ENCODE measurements at places on chromosomes 2 and 18. TPM values are rescaled to one million over a fixed set of nuclear protein-coding genes. Genes with fewer than 3 reads are reported as not detected.

Gene CNTNAP5
- not detected for total RNA-seq

Gene SLC4A3
- total RNA-seq = 2.9 TPM

Gene DTNB
- 11.3 TPM for total RNA-seq

Gene RNASEH1
- total RNA-seq = 36.7 TPM

Gene DAPL1
- not detected for total RNA-seq

Gene CAVIN2
- total RNA-seq = 388 TPM

Gene ALMS1
- 19.7 TPM for total RNA-seq

Gene ASIC4
- total RNA-seq = not detected

Gene FIGN
- total RNA-seq = 3.7 TPM

Gene FBXO15
- 0.51 TPM for total RNA-seq

DNA sequence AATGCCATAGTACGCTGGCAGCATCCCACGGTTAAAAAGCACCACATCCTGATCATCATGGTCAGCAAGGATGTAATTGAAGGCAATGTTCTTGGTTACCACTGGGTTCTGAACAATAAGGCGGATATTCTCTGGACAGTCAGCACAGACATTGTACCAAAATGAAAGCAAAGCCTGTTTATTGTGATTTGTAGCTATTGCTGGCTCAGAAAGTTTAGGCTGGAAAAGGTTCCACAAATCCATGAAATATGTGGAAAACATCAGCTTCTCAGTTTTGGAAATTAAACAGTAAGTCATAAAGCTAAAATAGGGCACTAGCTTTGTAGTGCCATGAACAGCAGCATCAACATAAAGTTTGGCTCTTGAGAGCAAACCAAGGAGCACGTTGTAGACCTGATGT, 52.2 kb downstream of the C2orf74 start:
- no peak for DNase-seq

DNA sequence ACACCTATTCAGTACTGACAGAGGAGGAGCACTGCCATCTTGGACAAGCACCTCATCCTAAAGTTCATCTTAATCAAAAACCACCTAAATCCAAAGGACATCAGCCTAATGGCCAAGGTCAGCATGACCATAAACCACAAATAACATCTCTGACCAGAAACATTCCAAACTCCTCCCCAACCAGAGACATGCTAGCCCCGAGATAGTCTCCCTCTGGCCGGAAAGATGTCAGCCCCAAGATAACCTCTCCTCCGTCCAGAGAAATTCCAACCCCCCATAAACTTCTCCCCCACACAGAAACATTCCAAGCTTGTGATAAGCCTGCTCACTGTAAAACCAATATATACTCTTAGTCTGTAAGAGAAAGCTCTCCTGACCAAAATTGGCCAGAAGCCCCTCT, 260.6 kb downstream of the CLIP4 start:
- DNase-seq = no peak

- no peak for DNase-seq
These were observed 231.7 kb upstream of the CCDC150 start for GRCh38 chr2:196407675-196408264.

DNA sequence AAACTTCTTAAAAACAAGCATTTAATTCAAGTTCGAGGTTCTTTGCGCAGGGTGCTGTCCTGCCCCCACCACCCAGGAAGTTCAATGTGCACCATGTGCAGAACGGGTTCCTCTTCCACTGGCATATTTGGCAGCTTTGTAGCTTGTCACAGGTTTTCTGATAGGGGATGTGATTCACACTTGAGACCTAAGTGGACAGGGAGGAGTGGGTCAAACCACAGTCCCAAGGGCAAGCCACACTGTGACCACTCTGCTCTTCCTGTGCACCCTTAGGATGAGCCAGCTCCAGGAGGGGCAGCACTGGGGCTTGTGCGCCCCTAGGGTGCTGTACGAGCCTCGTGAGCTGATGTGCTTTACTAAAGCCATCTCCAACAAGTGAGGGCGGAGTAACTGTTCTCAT, 82.5 kb downstream of the TGFA start:
- no peak for DNase-seq

DNA sequence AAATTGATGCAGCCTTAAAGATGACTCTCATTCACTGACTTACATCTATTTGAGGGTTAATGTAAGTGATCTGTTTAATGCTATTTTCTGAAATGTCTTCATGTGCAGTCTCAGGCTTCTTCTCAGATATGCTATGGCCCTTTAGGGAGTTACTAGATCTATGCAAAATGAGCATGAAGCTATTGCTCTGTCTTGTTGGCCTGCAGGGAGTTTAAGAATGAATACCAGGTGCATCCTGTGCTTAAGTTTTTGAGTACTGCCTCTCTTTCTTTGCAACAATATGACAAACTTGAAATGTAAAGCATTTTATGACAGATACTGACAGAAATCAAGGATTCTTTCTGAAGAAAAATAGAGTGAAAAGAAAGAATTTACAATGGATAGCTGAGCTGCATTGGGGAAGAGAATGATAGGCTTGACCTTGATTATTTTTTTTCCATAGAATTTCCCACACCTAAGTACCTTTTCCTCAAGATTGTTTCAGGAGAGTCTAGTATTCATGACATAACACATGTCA, 1058.3 kb upstream of the TMEFF2 start:
- no peak for DNase-seq

GRCh38 chr18:741931-742512, 29.6 kb upstream of the ENOSF1 start:
- peak; percentile 47 for DNase-seq

GRCh38 chr18:26548415-26549262, at the start of gene KCTD1:
TSS of gene KCTD1 (minus strand) at chr18:26548553. CDS start at chr18:26548536, 17 bp downstream.
- DNase-seq = peak; percentile 88

DNA sequence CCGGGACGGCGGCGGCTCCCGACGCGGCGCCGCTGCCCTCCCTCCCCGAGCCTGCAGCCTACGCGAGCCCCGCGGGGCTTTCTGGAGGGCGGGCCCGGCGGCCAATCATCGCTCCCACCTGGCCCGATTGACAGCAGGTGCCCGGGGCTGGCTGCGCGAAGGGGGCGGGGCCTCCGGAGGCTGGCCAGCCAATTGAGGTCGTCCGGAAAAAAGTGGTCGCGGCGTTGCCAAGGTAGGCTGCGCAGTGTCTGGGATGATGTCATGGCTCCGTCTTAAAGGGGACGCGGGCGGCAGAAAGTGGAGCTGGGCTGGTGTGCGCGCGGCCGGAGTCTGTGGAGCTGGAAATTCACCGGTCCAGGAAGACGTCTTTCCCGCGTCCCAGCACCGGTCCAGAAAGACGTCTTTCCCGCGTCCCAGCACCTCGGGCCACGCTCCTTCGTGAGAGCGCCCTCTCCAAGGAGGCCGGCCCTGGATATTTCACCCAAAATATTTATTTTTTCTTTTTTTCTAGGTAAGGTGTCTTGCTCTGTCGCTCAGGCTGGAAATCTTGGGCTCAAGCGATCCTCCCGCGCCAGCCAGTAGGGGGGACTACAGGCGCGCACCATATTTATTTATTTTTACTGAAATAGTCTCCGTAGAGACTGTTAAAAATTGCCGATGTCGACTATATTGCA, at the start of gene ACTR1B:
Gene ACTR1B, minus strand, starts transcription at position 83 of the 674 bp plus-strand sequence. CDS start 154 bp downstream, outside the sequence.
- peak; percentile 97 for DNase-seq

- DNase-seq = no peak
These were observed 110.2 kb upstream of the LRP1B start for GRCh38 chr2:142241016-142241415.

GRCh38 chr18:74840492-74841167, 243.0 kb downstream of the ZNF407 start:
- peak; percentile 64 for DNase-seq

DNA sequence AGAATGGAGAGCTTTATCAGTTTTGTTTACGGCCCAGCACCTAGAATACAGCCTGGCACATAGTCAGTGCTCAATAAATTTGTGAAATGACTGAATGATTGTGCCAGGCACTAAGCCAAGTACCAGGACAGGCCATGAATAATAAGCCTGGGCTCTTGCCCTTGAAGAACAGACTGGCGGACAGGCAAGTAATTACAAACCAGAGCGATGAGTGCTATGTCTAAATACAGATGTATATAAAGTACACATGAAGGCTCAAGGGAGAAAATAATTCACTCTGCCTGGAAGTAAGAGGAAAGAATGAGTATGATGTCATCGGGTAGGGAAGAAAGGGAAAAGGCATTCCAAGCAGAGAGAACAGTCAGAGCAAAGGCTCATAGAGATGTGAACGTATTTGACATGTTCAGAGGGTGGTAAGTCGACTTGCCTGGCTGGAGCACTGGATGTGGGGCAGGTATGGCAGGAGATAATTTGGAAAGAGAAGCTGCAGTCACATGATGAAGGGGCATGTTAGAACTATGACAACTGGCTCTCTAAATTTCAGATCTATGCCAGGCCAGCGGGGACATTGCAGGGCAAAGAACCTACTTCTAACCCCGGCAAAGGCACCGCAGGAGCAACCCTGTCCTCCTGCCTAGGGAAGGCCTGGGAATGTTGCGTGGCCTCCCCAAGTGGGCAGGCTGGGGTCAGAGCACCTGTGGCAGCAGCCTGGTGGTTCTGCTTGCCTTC, 119.1 kb upstream of the STPG4 start:
- DNase-seq = peak; percentile 25

DNA sequence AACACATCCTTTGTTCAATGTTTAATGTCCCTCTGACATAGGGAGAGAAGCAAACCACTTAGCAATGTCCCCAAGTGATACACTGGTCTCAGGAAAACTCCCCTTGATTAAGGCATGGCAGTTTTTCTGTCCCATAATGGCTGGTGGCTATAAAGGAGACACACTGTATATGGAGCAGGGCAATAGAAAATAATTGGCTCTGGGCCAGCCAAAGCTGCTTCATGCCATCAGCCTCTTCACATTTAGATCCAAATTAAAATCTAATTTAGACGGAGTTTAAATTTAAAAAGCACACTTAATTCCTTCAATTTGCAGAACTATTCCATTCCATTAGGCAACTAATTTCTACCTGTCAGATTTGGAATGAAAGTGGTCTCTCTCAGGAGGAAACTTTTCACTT, 638.1 kb downstream of the DSC3 start:
- no peak for DNase-seq

DNA sequence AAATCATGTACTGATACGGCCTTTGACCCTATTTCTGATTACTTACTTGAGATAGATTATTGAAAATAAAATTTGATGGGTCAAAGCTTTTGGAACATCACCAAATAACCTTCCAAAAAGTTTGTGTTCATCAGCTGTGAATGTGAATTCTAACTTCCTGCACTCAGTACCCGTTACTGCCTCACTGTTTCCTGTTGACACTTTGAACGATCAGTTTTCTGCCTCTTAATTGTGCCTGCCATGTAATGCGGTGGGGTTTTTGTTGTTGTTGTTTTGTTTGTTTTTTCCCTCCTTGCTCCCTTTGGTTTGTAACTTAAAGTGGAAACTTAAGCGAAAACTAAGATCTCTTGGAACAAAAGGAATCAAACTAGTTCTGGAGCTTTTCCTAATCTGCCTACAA, 18.9 kb downstream of the ATG16L1 start:
- DNase-seq = no peak

DNA sequence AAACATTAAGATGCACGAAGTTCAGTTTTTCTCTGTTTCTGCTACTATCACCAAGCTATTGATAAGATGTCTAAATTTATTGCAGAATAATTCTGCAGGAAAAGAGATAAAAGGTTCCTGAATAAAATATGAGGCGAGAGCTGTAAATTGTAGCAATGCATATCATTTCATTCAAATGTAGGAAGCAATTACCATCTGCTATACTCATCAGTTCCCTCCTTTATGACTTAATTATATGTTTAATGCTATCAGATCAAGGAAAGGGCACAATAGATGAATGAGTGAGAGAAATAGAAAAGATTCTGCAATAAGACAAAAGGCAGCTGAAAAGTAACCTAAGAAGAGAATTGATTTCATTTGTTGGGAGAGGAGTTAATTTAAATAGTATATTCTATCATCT, 108.2 kb upstream of the GALNT5 start:
- DNase-seq = no peak

- DNase-seq = no peak
These were observed 535.7 kb upstream of the ZEB2 start for GRCh38 chr2:145055651-145056050.

DNA sequence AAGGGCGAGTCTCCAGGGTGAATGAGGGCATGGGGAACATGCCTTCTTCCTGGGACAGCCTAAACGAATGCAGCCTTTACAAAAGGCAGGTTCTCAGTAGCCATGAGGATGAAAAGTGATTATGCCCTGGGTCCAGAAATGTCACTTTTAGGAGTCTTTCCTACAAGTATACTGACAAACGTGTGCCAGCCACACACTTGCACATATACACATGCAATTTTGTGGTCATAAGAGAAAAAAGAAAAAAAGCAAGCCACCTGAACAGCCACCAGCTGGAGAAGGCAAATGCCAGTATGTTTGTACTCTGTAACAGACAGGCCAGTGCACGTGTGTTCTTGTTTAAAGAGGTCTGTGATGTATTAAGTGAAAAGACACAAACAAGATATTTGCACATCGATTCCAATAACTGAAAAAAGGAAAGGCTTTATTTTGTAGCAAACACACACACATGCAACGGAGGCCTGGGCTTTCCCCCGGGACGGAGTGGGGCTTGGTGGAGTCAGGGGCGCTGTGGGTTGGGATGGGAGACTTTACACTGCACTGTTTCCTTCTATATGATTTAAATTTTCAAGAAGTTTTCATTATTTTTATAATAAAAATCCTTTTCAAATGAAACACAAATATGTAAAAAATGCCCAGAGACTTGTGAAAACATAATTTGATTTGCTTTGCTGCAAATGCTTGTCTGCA, 108.4 kb downstream of the FAM210A start:
- no peak for DNase-seq

DNA sequence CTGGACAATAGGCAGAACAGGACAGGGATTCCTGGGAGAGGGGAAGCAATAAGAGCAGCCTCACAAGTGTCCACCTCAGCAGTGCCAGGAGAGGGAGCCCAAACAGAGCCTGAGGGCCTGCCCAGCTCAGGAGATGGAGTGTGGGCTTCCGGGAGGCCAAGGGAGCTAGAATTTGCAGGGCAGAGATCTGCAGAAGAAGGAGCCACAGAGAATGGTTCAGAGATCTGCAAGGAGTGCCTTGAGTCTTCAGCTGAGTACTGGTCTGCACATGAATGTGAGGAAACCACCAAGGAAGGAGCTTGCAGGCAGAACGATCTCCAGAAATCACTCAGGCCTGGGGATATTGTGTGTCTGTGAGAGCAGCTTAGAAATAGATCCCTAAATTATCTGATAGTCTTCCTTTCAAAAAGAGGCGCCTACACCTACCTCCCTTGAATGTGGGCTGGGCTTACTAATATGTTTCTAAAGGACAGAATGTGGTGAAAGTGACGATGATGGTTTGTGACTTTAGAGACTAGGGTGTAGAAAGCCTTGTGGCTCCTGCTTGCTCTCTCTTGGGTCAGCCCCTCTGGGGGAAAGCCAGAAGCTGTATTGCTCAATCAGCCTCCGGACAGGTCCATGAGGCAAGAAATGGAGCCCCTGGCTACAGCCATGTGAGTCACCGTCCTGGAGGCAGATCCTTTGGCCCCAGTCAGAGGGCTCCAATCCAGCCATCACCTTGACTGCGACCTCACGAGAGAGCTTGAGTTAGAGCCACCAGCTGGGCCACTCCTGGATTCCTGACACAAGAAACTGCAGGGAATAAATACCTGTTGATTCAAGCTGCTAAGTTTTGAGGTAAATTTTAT, 7.6 kb upstream of the LPIN1 start:
- DNase-seq = peak; percentile 67

DNA sequence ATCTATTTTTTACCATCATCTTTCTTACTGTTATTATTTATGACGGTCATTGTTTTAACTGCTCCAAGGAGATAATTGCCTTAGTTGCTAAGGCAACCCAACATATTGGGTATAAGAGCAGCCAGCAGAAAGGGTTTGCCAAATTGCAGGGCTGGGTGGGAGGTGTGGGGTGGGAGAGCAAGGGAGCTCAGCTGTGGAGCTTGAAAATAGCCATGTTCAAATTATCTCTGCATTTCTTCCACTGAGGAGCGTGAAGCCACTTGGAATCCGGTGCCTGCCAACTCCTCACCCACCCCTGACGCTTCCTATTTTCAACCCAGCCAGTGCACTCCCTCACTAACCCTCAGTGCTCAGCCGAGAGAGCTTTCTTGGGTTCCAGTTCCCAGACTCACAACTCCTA, 60.8 kb downstream of the SETBP1 start:
- DNase-seq = no peak
